ENCODE measurements at places on chromosomes 2 and 18. TPM values are rescaled to one million over a fixed set of nuclear protein-coding genes. Genes with fewer than 3 reads are reported as not detected.

The BCL2 gene
- total RNA-seq, result 113 TPM

The PKDCC gene
- total RNA-seq, result 0.63 TPM

The MRO gene
- total RNA-seq, result not detected

The MARCHF4 gene
- total RNA-seq, result not detected

The CTAGE1 gene
- total RNA-seq, result not detected

The MPHOSPH10 gene
- 34.8 TPM for total RNA-seq

The ADD2 gene
- total RNA-seq, result 7.5 TPM

The SERPINB4 gene
- total RNA-seq, result not detected

GRCh38 chr2:110828330-110828729, 96.0 kb downstream of the ACOXL start:
- peaks cover 15% of the 10 kb centered on the region for H3K4me1 ChIP-seq
- H3K36me3 ChIP-seq, result no peaks in the 10 kb centered on the region
- no peaks in the 10 kb centered on the region for H3K27me3 ChIP-seq
- DNase-seq, result no peak
- H3K27ac ChIP-seq, result no peak overlapping the region
- H3K4me3 ChIP-seq, result no peak overlapping the region

DNA sequence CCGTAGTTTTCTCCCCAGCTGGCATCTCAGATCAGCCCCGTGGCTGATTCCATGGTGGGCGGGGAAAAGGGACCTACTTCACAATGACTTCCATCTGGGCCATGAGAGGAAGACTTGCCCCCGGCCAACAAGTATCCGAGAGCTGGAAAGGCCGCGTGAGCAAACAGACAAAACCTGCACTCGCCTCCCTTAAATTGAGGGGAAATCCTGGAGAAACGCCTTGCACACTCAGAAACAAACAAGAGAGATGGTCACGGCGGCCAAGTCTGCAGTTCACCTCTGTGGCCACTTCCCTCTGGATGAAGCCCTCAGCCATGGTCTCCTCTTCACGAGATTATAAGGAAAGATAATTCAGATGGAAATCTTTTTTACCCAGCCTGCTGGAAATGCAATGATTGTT, 39.4 kb upstream of the TPO start:
- H3K27me3 ChIP-seq, result no peaks in the 10 kb centered on the region
- no peak overlapping the region for H3K4me3 ChIP-seq
- H3K27ac ChIP-seq, result no peak overlapping the region
- no peaks in the 10 kb centered on the region for H3K36me3 ChIP-seq
- H3K4me1 ChIP-seq, result no peaks in the 10 kb centered on the region

DNA sequence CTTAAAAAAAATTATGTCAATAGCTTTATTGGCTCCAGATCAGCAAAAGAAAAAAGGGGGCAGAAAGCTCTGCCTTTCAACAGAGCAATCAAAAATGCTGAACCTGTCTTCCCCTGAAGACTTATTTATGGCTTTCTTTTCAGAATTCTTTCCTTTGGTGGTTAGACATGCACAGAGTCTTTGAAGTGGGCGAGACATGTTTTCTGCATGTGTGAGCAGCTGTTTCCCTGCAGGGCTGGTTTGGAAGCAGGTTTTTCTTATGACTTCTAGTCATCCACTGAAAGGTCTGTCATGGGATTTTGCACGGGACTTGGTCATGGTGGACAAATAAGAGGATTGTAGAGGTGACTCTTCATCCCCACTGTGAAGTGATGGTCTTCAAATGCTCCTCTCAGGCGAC, 160.3 kb downstream of the VAPA start:
- no peak for DNase-seq
- H3K36me3 ChIP-seq, result no peaks in the 10 kb centered on the region
- no peak overlapping the region for H3K27ac ChIP-seq

- no peaks in the 10 kb centered on the region for H3K4me1 ChIP-seq
- H3K27ac ChIP-seq, result no peak overlapping the region
- no peak for DNase-seq
Measured at GRCh38 chr2:149490296-149490695, 97.3 kb downstream of the MMADHC start.

DNA sequence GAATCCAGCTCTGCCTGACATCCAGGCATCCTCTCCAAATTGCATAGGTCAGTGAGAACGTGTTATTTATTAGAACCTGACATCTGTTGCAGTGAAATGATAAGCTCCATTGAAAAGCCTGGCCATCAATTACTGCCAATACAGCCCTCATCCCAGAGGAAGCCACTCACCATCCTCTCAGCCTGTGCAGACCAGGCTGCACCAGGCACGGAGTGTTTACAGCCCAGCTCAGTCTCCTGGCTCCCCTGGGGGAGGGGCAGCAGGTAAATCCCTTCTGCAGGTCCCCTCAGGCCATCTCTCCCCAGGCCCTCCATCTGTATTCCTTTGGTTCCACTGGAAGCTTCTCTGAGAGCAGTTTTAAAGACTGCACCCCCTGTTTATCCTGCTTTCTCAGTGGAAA, 82.6 kb upstream of the FOSL2 start:
- peaks cover 9% of the 10 kb centered on the region for H3K36me3 ChIP-seq
- DNase-seq, result no peak
- H3K4me1 ChIP-seq, result no peaks in the 10 kb centered on the region
- H3K27me3 ChIP-seq, result no peaks in the 10 kb centered on the region
- no peak overlapping the region for H3K27ac ChIP-seq

- DNase-seq, result no peak
- no peaks in the 10 kb centered on the region for H3K27me3 ChIP-seq
- peaks cover under 1% of the 10 kb centered on the region for H3K36me3 ChIP-seq
- peaks cover 15% of the 10 kb centered on the region for H3K4me1 ChIP-seq
Measured at GRCh38 chr2:38754049-38754448, 2.9 kb upstream of the SRSF7 start.

DNA sequence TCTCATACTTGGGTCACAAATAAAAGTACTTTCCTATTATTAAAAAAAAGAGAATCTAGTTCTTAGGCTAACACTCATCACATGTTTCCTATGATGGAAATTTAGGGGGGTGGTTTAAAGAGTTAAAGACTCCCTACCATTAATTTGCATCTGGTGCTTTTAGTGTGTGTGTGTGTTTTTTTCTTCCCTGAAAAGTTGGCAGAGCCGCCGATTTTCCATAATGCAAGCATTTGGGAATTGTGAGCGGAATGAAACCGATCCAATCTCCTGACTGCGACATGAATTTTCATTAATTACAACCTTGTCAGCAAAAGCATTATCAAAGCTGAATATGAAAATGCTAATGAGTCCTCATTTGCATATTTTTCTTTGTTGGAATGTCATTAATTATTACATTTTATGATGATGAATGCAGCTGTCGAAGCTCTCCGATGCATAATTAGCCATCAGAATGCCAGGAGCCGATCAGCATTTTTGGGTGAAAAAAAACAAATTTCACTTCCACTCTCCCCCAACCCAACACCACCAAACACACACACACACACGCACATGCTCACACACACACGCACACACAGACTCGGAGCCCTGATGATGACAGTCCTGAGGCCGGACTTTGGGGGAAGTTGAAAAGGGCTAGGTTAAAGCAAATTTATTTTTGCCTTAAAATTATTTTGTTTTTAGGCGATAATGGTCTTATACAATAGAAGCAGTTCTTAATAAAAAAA, 165.4 kb downstream of the TCF4 start:
- H3K27ac ChIP-seq, result no peak overlapping the region
- no peak overlapping the region for H3K4me3 ChIP-seq
- no peaks in the 10 kb centered on the region for H3K36me3 ChIP-seq
- DNase-seq, result no peak
- H3K27me3 ChIP-seq, result no peaks in the 10 kb centered on the region
- no peaks in the 10 kb centered on the region for H3K4me1 ChIP-seq

DNA sequence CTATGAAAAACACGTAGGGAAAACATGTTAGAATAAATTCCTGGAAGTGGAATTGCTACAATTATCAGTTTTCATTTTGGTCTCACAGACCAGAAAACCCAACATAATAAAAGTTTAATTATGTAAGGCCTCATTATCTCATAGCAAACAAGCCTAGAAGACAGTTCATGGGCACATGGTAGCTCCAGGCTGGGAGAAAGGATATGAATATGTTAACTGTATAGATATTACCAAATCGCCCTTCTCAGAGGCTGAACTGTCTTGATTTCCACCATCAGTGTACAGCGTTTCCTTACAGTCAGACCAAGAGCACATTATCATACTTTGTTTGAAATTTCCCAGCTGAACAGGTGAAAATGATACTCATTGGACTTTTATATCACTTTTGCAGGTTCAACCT, 17.1 kb upstream of the SLC35F6 start:
- no peak overlapping the region for H3K27ac ChIP-seq
- no peaks in the 10 kb centered on the region for H3K4me1 ChIP-seq
- no peak overlapping the region for H3K4me3 ChIP-seq
- no peaks in the 10 kb centered on the region for H3K36me3 ChIP-seq
- no peak for DNase-seq

DNA sequence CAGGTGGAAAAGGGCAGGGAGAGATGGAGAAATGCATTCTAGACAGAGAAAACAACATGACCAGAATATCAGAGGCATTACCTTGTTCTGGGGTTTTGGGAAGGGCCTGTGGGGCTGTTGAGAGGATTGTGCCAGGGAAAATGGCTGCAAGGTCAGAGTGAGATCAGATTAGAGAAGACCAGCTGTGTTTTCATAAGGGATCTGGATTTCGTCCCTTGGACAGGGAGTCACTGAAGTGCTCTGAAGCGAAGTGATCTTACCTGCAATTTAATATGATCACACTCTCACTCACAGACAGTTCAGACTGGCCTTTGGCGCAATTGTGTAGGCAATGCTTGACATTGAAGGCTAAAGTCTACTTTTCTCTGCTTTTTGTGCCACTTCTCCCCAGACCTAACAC, 20.3 kb upstream of the REG3G start:
- no peak overlapping the region for H3K4me3 ChIP-seq
- DNase-seq, result no peak
- no peaks in the 10 kb centered on the region for H3K36me3 ChIP-seq

DNA sequence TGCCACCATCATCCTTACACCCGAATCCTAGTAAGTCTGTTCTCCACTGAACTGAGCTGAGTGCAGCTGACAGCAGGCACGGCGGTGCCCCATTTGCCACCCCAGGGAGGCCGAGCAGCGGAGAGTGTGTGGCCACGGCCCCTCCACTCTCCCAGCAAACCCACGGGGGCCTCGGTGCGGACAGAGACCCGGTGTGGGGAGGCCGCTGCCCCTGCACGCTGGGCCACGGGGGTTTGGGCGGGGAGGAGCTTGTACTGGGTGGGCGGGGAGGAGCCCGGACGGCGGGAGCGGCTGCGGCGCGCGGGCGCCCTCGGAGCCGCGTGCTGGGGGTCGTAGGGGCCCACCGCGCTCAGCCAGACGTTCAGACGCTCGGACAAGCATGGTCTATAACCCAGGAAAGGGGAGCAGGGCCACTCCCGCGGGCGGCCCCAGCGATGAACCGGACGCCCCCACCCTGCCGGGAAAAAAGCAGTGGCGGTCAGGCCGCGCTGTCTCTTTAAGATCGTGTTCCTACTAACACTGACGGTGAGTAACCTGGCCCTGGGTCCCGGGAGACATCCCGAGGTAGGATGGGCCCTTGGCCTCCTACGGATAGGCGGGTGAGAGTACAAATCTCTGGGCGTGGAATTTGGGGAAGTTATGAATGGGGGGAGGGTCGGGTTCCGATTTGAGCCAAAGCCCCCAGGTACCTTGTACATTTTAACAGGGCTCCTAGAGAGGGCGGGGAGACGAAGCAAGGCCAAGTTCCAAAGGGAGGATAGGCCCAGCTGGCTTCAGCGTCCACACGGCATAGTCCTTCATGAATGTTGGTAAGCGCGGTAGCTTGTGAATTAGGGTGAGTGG, at the start of gene ITPRIPL1:
Gene ITPRIPL1, plus strand, starts transcription at position 277 of the 843 bp plus-strand sequence. Its CDS starts 523 bp downstream, at position 800.
- H3K27ac ChIP-seq, result peak within 1 kb of the TSS; percentile 79
- no peak for DNase-seq
- peaks cover 18% of the 10 kb centered on the region for H3K36me3 ChIP-seq
- peaks cover 4% of the 10 kb centered on the region for H3K4me1 ChIP-seq

- H3K4me3 ChIP-seq, result no peak overlapping the region
- H3K27me3 ChIP-seq, result no peaks in the 10 kb centered on the region
- no peak for DNase-seq
- no peak overlapping the region for H3K27ac ChIP-seq
Measured at GRCh38 chr18:56787390-56787789, 136.2 kb downstream of the WDR7 start.

DNA sequence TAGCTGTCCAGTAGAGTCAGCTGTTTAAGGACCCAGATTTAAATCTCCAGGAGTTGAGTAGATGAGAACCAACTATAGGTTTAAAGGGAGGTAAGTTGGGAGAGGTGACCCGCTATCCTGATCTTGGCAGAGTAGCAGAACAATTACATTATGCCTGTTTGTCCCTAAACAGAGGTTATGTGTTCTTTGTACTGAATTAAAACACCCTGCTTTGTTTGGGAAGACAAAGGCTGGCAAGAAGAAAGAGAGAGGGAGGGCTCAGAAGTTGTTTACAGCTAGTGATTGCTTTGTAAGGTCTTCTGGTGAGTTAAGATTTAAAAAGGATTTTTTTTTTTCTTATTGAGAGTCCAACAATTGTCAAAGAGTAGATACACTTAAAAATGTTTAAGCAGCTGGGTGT, 37.3 kb downstream of the USP14 start:
- no peak overlapping the region for H3K27ac ChIP-seq
- no peaks in the 10 kb centered on the region for H3K27me3 ChIP-seq
- H3K36me3 ChIP-seq, result peaks cover 3% of the 10 kb centered on the region

DNA sequence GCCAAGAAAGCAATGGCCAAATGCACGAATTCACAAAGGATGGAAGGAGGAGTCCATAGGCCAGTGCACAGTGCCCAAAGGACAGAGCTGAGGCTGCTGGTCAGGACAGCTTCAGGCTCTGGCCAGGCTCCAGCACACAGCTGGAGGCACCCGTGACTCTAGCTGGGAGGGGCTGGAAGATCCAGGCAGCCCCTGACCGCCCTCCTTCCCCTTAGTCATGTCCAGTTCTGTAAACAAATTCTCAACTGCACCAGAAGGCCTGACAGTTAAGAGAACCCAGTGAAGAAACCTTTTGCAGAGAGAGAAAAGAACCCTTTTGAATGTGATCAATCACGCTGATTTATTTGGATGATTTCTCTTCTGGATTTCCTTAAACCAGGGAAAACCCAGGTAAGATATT, 7.7 kb upstream of the YWHAQ start:
- H3K27me3 ChIP-seq, result no peaks in the 10 kb centered on the region
- peaks cover 9% of the 10 kb centered on the region for H3K4me1 ChIP-seq
- no peak overlapping the region for H3K27ac ChIP-seq
- H3K36me3 ChIP-seq, result no peaks in the 10 kb centered on the region

- no peaks in the 10 kb centered on the region for H3K27me3 ChIP-seq
- no peak overlapping the region for H3K4me3 ChIP-seq
- no peaks in the 10 kb centered on the region for H3K4me1 ChIP-seq
Measured at GRCh38 chr2:184577743-184578142, 20.6 kb upstream of the ZNF804A start.

GRCh38 chr18:70074116-70074515, 126.4 kb upstream of the CD226 start:
- H3K4me3 ChIP-seq, result no peak overlapping the region
- H3K27me3 ChIP-seq, result no peaks in the 10 kb centered on the region
- DNase-seq, result no peak
- H3K27ac ChIP-seq, result no peak overlapping the region
- no peaks in the 10 kb centered on the region for H3K4me1 ChIP-seq

DNA sequence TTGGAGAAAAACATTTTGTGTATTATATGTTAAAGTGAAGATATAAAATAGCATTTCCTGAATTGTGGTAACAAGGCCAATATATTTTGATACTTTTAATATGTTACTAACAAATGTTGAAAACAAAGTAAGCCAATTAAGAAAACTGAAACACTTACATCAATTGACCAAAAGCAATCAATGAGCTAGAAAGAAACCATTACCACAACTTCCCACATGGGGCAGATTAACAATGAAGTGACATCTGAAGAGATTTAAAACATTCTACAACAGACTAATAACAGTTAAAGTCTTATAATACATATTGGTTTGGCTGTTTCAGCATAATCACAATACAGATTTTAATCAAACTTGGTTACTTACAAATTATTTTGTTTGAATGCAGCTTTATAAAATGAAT, 282.4 kb upstream of the NETO1 start:
- H3K36me3 ChIP-seq, result no peaks in the 10 kb centered on the region
- DNase-seq, result no peak
- H3K4me3 ChIP-seq, result no peak overlapping the region
- no peaks in the 10 kb centered on the region for H3K4me1 ChIP-seq
